ENCODE measurements at places on chromosomes 5 and 9. TPM values are rescaled to one million over a fixed set of nuclear protein-coding genes. Genes with fewer than 3 reads are reported as not detected.

DNA sequence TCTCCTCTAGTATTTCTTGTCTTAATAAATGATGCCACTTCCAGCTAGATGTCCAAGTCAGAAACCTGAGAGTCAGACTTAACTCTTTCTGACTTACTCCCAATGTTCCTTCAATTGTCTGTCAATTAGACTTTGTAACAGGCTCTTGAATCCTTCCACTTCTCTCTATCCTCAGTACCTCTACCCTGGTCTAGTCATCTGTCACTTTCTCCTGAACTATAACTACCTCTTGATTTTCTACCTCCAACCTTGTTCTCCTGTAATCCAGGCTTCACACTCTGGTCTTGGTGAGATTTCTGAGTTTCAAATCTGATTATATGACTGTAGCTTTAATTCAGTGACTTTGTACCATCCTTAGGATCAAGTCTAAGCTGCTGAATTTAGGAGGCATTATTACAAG lies 64.9 kb downstream of the NDUFAF2 start:
- DNase-seq: no peak

FOXD4L4 gene
- not detected for polyA plus RNA-seq

TPPP gene
- polyA plus RNA-seq: 5.5 TPM

- DNase-seq: no peak
Observed at GRCh38 chr9:134178768-134179551, 14.6 kb upstream of the RNU6ATAC start.

- no peak for DNase-seq
Observed at GRCh38 chr5:180494510-180495181, 467 bp downstream of the CNOT6 start.

KLF4 gene
- polyA plus RNA-seq: 6.4 TPM

INSL4 gene
- not detected for polyA plus RNA-seq

MYMK gene
- not detected for polyA plus RNA-seq

DNA sequence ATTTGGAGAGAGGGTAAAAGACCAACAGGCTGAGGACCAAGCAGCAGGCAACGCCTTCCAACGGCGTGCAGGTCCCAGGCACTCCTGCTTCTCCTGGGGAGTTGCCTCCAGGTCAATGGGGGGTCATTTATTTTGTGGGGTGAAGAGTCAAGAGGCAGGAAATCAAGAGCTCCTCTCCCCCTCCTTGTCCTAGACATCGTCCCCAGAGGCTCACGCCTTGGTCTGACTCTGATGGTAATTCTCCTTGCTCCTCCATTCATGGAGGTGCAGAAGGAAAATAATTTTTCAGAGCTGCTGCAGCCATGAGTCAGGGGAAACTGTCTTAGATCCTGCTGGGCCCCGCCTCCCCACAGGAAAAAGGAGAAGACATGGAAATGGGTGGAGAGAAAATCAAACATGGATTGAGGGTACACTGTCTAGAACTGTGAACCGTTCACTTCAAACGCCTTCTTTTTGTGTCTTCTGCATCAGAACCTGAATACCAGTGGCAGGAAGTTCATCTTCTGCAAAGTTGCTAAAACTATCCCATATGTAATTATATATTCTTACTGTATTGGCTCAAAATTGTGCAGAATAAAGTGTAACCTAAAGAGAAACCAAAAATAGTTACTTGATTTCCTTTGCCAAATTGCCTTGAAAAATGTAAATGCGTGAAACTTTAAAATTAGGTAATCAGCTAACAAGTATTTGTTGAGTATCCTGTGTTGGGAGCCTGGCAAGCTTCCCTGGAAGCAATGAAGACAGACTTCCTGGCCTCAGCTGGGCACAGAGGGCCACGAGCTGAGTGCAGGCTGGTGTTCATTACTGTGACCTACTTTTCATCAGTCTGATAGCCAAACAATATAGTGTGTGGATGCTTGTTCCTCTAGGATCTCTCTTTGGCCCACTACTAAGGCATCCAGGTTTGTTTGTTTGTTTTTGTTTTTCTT lies 142.0 kb downstream of the CMYA5 start:
- DNase-seq: no peak

GRCh38 chr5:146751054-146751453 lies 127.5 kb downstream of the PPP2R2B start:
- DNase-seq: no peak

ZBED3 gene
- 31.6 TPM for polyA plus RNA-seq

DNA sequence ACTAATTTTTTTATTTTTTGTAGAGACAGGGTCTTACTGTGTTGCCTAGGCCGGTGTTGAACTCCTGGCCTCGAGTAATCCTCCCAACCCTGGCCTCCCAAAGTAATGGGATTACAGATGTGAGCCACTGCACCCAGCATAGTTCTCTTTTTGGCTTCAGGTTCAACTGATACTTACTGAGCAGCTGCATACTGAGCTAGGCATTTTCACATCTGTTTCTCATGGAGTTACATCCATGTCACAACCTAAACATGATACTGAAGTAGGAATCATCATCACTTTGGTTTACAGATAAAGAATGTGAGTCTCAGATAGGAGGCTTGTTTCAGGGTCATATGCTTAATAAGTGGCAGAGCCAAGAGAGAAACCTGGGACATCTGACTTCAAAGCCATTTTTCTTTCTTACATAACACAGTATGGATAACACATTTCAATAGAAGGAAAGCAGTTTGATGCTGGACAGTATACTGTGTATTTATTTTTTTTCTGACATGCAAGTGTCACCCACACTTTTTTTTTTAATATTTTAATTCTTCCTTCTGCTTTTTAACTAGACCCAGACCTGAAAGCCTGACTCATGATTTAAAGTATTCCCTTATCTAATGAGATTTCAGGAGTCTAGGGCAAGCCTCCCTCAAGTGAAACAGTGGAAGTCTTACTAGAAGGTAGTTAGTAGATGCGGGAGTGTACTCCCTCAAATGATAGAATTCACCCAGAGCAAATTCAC lies 90.8 kb downstream of the HACD4 start:
- DNase-seq: no peak

GRCh38 chr9:14913366-14913765 lies 3.1 kb upstream of the FREM1 start:
- DNase-seq: no peak

- no peak for DNase-seq
Observed at GRCh38 chr5:81065492-81065891, 105.3 kb downstream of the RASGRF2 start.

- no peak for DNase-seq
Observed at GRCh38 chr5:53501054-53501453, 20.6 kb downstream of the FST start.

DNA sequence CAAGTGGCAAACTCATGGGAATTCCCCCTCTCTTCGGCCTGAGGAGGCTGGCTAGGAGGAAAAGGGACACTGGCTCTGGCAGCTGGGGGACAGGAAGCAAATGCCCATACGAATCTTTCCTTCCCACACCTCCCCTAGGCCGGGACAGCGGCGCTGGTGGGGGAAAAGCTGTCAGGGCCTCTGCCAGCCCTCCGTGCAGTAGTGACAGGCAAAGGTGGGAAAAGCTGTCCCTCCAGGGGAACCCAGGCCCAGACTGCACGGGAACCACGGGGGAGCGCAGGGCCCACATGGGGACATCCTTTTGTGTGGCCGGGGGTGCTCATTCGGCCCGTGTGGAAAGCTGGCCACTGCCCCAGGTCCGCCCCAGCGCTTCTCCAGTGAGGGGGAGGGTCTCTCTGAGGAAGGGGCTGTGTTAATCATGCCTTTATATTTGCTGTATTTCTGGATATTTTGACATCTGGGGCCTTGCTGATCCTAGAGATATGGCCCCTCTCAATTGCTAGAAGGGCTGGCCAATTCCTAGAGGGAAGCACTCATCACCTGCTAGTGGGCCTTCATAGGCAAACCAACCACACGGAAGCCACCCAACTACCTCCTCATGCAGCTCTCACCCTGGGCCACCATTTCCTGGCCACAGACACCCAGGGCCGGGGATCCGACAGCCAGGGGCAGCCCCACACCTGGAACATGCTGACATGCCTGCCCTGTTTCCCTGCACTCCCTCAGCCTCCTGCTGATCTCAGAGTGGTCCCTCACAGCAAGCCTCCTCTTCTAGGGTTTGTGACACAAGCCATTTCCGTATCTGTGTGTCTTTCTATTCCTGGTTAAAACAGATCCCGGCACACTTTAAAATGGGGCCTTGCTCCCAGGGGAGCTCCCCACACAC lies 138.8 kb downstream of the ROR2 start:
- DNase-seq: no peak

PRXL2C gene
- 8.7 TPM for polyA plus RNA-seq

DNA sequence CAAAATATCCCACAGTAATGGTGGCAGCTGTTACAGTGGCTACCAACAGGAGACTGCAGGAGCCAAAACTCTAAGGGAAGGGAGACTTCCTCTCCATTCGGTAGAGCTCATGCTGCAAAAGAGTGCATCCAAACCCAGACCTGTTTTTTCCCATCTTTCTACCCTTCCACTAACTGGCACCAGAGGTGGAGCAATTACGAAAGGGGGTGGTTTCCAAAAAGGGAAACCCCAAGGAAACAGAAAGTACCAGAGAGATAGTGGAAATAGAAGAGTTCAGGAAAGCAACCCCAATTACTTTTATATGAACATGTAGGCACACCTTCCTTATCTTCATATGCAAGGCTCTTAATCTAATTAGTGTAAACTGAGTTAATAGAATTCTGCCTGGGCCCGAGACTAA lies 7.3 kb upstream of the WDR41 start:
- no peak for DNase-seq

PCDHGA7 gene
- 2.2 TPM for polyA plus RNA-seq

DNA sequence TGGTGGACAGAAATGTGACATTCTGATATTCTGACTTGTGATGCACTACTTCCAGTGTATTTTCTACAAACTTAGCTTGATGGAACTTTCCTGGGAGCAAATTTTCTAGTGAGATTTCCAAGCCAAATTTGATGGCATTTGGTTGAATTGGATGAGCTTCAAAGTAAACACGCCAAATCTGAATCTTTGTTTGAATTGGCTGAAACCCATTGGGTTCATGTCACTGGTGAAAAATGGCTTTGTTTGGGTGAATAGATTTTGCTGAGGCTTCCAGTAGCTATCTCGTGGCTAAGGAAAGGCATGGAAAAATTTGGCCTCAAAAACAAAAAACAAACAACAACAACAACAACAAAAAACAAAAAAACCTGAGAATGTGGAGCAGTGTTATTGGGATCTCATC lies 271.1 kb upstream of the RPS23 start:
- DNase-seq: no peak
